HL-60 (cell line): ENCODE measurements at places on chromosomes 16 and 17.

- no peak for DNase-seq
Observed at GRCh38 chr17:38800237-38800760, 943 bp upstream of the PIP4K2B start.

DNA sequence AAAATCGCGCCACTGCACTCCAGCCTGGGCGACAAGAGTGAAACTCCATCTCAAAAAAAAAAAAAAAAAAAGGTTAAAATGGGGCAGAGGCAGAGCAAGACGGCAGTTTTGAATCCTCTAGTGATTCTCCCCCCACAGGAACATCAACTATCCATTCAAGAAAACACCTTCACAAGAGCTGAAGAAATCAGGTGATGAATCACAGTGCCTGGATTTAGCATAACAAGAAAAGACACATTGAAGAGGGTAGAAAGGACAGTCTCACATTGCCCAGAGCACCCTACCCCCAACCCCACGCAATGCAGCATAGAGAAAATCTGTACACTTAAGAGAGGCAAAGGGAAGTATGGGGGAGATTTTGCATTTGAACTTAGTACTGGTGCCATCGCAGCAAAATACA is 28.8 kb upstream of the RNF43 start:
- no peak for DNase-seq

DNA sequence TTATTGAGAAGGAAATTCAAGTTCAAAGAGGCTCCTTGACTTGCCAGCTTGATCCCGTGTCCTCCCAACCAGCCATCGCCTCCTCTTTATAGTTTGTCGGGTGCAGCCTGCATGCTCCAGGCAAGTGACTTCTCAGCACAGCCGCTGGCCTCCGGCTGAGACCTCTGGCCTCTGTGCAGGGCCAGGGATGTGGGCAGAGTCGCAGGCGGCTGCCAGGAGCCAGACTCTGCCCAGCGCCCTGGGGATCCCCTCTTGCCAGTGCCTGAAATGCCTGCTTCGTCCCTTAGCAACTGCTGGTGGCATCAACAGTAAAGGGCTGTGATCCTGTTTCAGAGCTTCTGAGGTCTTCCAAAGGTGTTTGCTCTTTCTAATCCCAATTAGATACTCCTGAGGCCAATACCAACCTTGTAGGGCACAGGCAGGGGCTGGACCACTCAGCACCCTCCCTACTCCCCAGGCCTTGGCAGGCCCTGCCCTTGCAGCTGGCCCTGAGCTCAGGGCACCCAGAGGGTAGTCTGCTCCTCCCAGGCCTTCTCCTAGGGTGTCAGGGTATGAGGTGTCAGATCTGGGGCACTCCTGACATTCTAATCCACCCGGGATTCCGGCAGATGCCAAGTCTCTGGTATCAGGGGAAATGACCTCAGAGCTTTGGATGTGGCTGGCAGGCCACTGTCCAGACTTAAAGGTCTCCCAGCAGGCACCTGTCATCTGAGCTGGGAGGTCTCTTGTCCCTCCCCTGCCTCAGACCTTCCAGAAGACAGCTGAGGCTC is 68.0 kb upstream of the SIAH1 start:
- no peak for DNase-seq

DNA sequence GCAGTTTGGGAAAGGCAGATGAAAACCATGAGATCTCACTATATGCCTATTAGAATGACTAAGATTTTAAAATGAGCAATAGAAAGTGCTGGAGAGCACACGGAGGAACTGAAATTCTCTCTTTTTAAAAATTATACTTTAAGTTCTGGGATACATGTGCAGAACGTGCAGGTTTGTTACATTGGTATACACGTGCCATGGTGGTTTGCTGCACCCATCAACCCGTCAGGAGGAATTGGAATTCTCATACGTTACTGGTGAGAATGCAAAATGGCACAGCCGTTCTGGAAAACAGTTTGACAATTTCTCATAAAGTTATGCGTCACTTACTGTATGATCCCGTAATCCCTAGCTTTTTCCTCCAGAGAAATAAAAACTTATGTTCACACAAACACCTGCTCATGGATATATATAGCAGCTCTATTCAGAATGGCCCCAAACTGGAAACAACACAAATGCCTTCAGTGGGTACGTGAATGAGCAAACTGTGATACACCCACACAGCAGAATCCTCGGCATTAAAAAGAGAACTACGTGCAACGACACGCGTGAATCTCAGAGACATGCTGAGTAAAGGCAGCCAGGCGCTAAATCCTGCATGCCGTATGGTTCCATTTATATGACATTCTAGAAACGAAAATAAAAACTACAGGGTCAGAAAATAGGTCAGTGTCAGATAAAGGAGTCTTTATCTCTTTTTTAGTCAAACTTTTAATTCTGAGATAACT is 11.8 kb downstream of the PIK3R6 start:
- DNase-seq = no peak

GRCh38 chr16:12613131-12613991 is 190.3 kb downstream of the CPPED1 start:
- no peak for DNase-seq

- no peak for DNase-seq
Observed at GRCh38 chr17:76581515-76581914, 4.1 kb downstream of the ST6GALNAC2 start.

- no peak for DNase-seq
Observed at GRCh38 chr16:28309811-28310311, 17.5 kb downstream of the SBK1 start.

GRCh38 chr16:49277386-49277742 is 4.3 kb downstream of the CBLN1 start:
- no peak for DNase-seq

- no peak for DNase-seq
Observed at GRCh38 chr16:4733747-4734062, 366 bp downstream of the ANKS3 start.

DNA sequence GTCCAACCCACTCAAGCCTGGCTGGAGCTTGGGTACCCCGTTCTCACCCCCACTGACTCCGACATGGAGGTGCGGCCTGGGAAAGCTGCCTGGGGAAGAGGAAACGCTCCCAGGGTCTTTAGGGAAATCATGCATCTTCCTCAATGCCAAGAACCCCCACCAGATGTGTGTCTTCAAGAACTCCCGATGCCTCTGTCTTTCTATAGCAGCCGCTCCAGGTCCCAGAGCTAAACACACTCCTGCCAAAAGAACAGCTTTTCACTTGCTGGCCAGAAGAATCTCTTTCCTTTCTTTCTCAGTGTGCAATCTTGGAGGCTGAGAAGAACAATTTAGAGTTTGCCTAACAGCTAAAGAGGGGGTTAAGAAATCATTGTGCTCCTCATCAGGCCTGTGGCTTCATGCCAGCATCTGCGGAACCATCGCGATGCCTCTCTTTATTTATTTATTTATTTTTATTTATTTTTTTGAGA is 41.1 kb upstream of the MTSS2 start:
- no peak for DNase-seq

- no peak for DNase-seq
Observed at GRCh38 chr16:11078812-11079459, 134.6 kb downstream of the CLEC16A start.

GRCh38 chr16:87765473-87765775 is 362 bp downstream of the KLHDC4 start:
- peak; percentile 12 for DNase-seq

DNA sequence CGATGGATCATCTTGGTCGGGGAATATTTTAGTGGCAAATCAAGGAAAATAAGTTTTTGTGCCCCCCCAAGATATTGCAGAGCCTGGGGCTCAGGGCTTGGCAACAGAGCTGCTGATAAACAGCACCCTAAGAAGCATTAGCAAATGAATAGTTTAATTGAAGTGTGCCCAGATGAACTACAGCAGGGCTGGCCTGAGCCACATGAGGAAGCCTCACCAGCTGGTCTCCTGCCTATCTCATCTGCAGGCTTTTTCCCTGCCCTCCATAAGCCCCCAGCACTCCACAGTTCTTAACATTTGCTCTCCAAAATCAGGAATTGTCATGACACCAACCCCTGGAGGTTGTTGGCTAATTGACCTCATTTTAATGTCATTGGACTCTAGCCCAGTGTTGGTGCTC is 480.2 kb downstream of the HS3ST3B1 start:
- DNase-seq = no peak
